ENCODE measurements at places on chromosomes 5 and 9. TPM values are rescaled to one million over a fixed set of nuclear protein-coding genes. Genes with fewer than 3 reads are reported as not detected.

Gene SLC6A3
- not detected for total RNA-seq

Gene WDR38
- not detected for total RNA-seq

Gene FGF10
- total RNA-seq, result not detected

Gene C5orf52
- not detected for total RNA-seq

Gene PCDHGA8
- 1.6 TPM for total RNA-seq

Gene ARL10
- 11.3 TPM for total RNA-seq

Gene SEMA6A
- total RNA-seq, result 1.6 TPM

Gene CCNJL
- total RNA-seq, result 4.0 TPM

Gene ZNF883
- total RNA-seq, result 0.53 TPM

Gene SPARC
- 1,783 TPM for total RNA-seq

Gene NUTM2G
- total RNA-seq, result not detected

Gene MTAP
- 64.7 TPM for total RNA-seq

Gene LCN15
- not detected for total RNA-seq

Gene CCDC180
- 0.79 TPM for total RNA-seq

Gene CCNG1
- total RNA-seq, result 578 TPM

Gene ZMYND19
- 16.8 TPM for total RNA-seq

Gene CAVIN4
- 1.9 TPM for total RNA-seq

Gene FOXD4
- total RNA-seq, result 0.27 TPM

Gene SAP30L
- 30.7 TPM for total RNA-seq

Gene PCAT7
- total RNA-seq, result not detected

Gene ANKRD18B
- 4.7 TPM for total RNA-seq

Gene GFM2
- 59.4 TPM for total RNA-seq

Gene PCDHB12
- total RNA-seq, result 0.07 TPM

Gene HTR4
- 0.07 TPM for total RNA-seq

Gene UGT3A1
- total RNA-seq, result not detected

Gene ORM2
- total RNA-seq, result not detected

Gene AHRR
- total RNA-seq, result 6.8 TPM

Data from thoracic aorta endothelial cell (primary cell).